ENCODE measurements at places on chromosomes 12 and 14. TPM values are rescaled to one million over a fixed set of nuclear protein-coding genes. Genes with fewer than 3 reads are reported as not detected.

- no peaks in the 10 kb centered on the region for H3K4me1 ChIP-seq
- H3K4me3 ChIP-seq: no peak overlapping the region
- no peaks in the 10 kb centered on the region for H3K36me3 ChIP-seq
Observed at GRCh38 chr14:99430491-99430890, 50.2 kb downstream of the SETD3 start.

DNA sequence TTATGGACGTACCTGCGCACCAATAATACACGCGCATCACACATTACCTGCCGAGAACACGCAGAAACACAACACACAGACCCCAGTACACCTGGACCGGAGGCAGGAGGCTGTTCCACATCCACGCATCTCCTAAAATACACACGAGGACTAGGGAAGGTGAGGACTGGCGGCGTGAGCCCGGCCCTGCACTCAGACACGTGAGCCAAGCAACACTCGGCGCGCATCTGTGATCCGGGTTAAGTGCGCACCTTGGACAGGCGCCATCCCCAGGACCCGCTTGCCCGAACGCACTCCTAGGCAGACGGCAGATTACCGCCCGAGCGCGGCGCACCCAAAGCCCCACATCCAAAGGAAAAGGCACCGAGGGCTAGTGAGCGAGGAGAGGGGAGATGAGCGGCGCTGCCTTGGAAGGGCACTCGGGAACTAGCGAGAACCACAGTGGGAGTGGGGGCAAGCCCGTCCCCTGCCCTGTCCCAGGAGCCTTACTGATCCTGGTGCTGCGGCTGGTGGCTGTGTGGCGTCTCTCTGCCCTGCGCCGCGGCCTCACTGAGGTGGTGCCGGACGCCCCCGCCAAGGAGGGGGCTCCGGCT, 417 bp downstream of the GLS2 start:
- no peaks in the 10 kb centered on the region for H3K36me3 ChIP-seq
- no peak overlapping the region for H3K27ac ChIP-seq
- H3K4me1 ChIP-seq: peaks cover 9% of the 10 kb centered on the region
- peaks cover 5% of the 10 kb centered on the region for H3K27me3 ChIP-seq

GRCh38 chr14:63717702-63718101, 10.2 kb downstream of the SGPP1 start:
- peaks cover 3% of the 10 kb centered on the region for H3K4me1 ChIP-seq
- no peaks in the 10 kb centered on the region for H3K36me3 ChIP-seq
- no peaks in the 10 kb centered on the region for H3K27me3 ChIP-seq
- no peak for DNase-seq
- no peak overlapping the region for H3K4me3 ChIP-seq

DNA sequence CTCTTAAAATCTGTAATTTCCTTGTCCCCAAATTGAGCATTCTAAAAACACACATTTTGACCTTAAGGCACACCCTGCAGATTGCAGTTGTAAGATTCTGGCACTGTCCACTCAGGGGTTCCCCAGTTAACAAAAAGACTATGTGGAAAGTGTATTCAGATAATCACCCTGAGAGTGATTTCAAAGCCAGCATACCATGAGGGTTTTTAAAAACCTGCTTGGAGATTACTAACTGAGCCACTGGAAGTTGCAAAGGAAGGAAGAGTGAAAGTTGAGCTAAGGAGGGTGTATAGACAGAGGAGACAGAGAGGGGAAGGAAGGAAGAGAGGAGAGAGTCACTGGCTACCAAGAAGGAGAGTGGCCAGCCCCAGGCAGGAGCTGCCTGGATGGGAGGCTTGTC, 82.6 kb downstream of the EML1 start:
- no peak overlapping the region for H3K27ac ChIP-seq
- H3K27me3 ChIP-seq: no peaks in the 10 kb centered on the region
- no peak for DNase-seq
- no peak overlapping the region for H3K4me3 ChIP-seq

- no peak overlapping the region for H3K27ac ChIP-seq
- H3K4me3 ChIP-seq: no peak overlapping the region
- no peaks in the 10 kb centered on the region for H3K36me3 ChIP-seq
- no peak for DNase-seq
- H3K27me3 ChIP-seq: no peaks in the 10 kb centered on the region
Observed at GRCh38 chr12:118548887-118549509, 172.6 kb downstream of the SUDS3 start.

- H3K36me3 ChIP-seq: no peaks in the 10 kb centered on the region
- H3K27ac ChIP-seq: no peak overlapping the region
- DNase-seq: no peak
- H3K4me3 ChIP-seq: no peak overlapping the region
Observed at GRCh38 chr12:131041968-131042833, 88.5 kb downstream of the ADGRD1 start.

DNA sequence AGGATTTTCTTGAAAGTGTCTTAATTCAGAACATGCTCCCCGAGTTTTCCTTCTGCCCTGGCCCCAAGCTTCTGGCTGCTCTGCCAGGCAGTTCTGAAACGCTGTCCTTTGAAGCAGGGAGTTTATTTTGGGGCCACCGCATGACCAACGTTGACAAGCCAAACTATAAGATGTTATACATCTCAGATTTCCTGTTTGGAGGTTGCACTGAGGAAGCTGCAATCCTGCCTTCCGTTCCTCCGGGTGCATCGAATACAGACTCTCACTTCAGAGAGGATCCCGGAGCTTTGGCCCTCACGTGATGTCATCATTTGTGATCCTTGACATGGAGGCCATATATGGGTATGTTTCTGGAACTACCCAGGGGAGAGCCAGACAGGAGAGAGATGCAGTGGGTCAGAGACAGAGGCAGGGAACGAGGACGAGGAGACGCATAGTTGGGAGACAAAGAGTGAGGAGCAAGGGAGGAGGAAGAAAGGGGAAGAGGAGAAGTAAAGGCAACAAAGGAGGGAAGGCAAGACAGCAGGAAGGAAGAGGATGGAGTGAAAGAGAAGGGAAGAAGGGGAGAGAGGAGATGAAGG, at the start of gene ASB2:
TSS of gene ASB2 (minus strand) at position 94 of the 581 bp plus-strand sequence. CDS start 12,031 bp downstream, outside the sequence.
- peak within 1 kb of the TSS; percentile 20 for H3K4me3 ChIP-seq
- H3K27me3 ChIP-seq: no peaks in the 10 kb centered on the region
- no peaks in the 10 kb centered on the region for H3K36me3 ChIP-seq
- H3K27ac ChIP-seq: peak within 1 kb of the TSS; percentile 61

DNA sequence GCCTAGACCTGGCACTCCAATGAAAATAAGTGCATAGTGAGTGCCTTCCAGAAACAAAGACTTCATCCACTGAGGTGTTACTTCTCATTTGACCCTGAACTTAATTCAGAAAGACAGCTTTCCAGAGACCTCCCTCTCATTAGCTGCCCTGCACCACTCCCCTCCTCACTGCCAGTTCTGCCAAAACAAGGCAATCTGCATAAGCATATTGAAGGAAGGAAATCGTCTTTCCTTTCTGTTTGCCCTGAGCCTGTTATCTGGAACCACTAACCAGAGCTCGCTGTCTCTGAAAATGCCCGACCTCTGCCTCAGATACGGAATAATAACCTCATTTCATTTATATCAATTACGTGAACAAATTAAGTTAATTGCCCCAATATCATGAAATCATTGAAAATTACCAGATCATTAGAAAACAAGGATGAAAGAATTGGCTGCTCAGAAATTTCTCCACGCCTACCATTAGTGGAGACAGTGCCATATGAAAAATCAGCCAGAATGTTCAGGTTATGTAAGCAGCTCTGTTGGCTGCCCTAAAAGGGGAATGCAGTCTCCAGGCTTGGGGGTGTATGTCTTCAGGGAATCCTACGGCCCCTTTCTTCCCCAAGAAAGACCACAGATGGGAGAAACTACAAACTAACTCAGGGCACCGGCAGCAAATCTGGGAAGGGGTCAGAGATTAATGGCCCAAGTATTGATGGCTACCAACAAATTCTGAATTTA, 149.9 kb upstream of the FKBP4 start:
- no peak overlapping the region for H3K4me3 ChIP-seq
- no peak for DNase-seq
- no peaks in the 10 kb centered on the region for H3K27me3 ChIP-seq

DNA sequence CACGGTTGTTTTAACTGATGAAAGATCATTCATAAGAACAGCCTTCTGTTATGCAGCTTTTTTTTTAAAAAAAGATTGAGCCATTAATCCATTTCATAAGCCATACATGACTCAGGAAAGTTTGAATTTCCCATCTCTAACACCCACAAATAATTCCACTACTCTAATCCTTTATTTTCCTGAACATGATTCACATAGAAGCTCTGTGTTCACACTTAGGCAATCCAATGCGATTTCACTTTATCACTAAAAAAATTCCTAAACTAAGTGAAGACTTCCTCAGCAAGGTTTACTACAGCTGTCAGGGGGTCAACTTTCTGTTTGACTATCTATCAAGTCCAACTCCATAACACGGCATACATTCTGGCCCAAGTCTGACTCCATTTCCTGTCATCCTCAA, 25.9 kb downstream of the PKP2 start:
- no peak for DNase-seq
- H3K27ac ChIP-seq: no peak overlapping the region
- no peak overlapping the region for H3K4me3 ChIP-seq
- H3K36me3 ChIP-seq: no peaks in the 10 kb centered on the region

- no peak for DNase-seq
- H3K27ac ChIP-seq: no peak overlapping the region
- H3K27me3 ChIP-seq: peaks cover 64% of the 10 kb centered on the region
- peaks cover 29% of the 10 kb centered on the region for H3K4me1 ChIP-seq
- H3K4me3 ChIP-seq: no peak overlapping the region
Observed at GRCh38 chr12:57237596-57237931, 8.1 kb downstream of the SHMT2 start.

- no peak for DNase-seq
- H3K4me1 ChIP-seq: no peaks in the 10 kb centered on the region
- H3K27ac ChIP-seq: no peak overlapping the region
- H3K27me3 ChIP-seq: no peaks in the 10 kb centered on the region
- no peak overlapping the region for H3K4me3 ChIP-seq
Observed at GRCh38 chr14:61244009-61244408, 37.1 kb downstream of the TMEM30B start.

- no peaks in the 10 kb centered on the region for H3K36me3 ChIP-seq
- H3K4me1 ChIP-seq: no peaks in the 10 kb centered on the region
- H3K27me3 ChIP-seq: no peaks in the 10 kb centered on the region
- no peak overlapping the region for H3K27ac ChIP-seq
- H3K4me3 ChIP-seq: no peak overlapping the region
Observed at GRCh38 chr12:57592551-57593165, 1.7 kb downstream of the PIP4K2C start.

GRCh38 chr14:46048127-46048526, 603.5 kb downstream of the RPL10L start:
- no peaks in the 10 kb centered on the region for H3K4me1 ChIP-seq
- no peak overlapping the region for H3K27ac ChIP-seq
- no peak overlapping the region for H3K4me3 ChIP-seq
- no peaks in the 10 kb centered on the region for H3K36me3 ChIP-seq
- no peaks in the 10 kb centered on the region for H3K27me3 ChIP-seq

DNA sequence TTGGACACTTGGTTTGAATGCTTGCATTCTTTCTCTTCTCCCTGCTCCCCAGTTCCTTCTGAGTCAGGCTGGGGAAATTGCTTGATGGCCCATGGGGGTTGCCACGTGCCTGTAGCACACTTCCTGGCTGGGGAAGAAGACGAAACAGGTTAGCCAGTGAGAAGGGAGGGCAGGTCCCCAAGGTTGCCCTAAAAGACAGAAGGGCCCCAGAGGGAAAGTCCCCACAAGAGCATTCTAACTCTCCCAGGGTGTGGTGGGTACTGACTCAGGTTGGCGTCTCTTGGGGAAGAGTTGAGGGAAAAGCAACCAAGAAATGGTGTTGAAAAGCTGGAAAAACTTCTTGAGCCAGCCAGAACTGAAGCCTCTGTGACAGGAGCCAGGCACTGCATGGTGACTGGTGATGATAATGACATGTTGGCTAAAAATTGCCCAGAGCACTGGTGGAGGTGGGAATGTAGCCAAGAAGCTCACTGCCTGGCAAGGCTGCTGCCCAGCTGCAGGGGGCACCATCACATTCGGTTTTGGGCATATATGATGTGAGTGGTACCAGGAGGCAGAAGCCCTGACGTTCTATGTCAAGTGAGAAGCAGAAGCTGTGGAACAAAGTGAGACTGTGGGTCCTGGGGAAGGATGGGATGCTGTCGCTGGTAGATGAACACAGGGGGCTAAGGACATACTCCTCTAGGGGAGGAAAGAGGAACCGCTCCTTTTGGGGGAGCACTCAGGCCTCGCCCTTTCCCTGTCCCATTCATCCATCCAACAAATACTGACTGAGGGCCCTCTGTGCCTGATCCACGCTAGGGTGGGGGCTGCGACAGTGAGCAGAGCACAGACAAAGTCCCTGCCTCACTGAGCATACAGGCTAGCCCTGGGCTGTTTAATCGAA, 8.1 kb upstream of the RABGGTA start:
- H3K27ac ChIP-seq: no peak overlapping the region
- H3K4me3 ChIP-seq: no peak overlapping the region
- DNase-seq: no peak
- H3K36me3 ChIP-seq: no peaks in the 10 kb centered on the region
- H3K4me1 ChIP-seq: no peaks in the 10 kb centered on the region

GRCh38 chr14:30528119-30528518, 30.8 kb upstream of the G2E3 start:
- no peak for DNase-seq
- H3K36me3 ChIP-seq: no peaks in the 10 kb centered on the region
- H3K27ac ChIP-seq: no peak overlapping the region
- no peaks in the 10 kb centered on the region for H3K27me3 ChIP-seq
- H3K4me3 ChIP-seq: no peak overlapping the region

- H3K27ac ChIP-seq: no peak overlapping the region
- H3K4me3 ChIP-seq: no peak overlapping the region
- no peaks in the 10 kb centered on the region for H3K4me1 ChIP-seq
- H3K27me3 ChIP-seq: no peaks in the 10 kb centered on the region
- no peak for DNase-seq
Observed at GRCh38 chr12:26723379-26724308, 109.3 kb downstream of the ITPR2 start.

DNA sequence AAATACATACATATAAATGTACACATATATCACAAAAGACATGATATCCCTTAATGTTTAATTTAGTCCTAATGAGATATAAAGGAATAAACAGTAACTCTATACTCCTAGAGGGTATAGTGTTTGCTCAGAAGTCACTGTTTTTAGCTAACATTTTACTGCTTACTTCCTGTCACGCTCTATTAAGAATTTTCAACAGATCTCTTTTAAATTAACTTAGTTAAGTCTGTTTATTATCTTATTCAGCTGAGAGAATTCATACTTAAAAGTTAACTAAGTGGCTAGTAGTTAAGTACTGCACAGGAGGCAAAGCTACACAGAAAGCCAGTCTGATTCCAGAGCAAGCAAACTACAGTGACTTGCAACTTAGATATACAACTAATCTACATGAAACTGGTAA, 39.9 kb downstream of the GXYLT1 start:
- H3K27ac ChIP-seq: no peak overlapping the region
- DNase-seq: no peak
- H3K27me3 ChIP-seq: no peaks in the 10 kb centered on the region
- no peaks in the 10 kb centered on the region for H3K36me3 ChIP-seq

GRCh38 chr12:47740606-47741339, 15.5 kb upstream of the ENDOU start:
- no peak overlapping the region for H3K4me3 ChIP-seq
- H3K27ac ChIP-seq: no peak overlapping the region
- H3K4me1 ChIP-seq: peaks cover 10% of the 10 kb centered on the region
- no peaks in the 10 kb centered on the region for H3K36me3 ChIP-seq
- H3K27me3 ChIP-seq: no peaks in the 10 kb centered on the region

GRCh38 chr12:30301291-30301690, 394.4 kb downstream of the IPO8 start:
- no peaks in the 10 kb centered on the region for H3K4me1 ChIP-seq
- no peak overlapping the region for H3K4me3 ChIP-seq
- no peaks in the 10 kb centered on the region for H3K27me3 ChIP-seq
- H3K36me3 ChIP-seq: no peaks in the 10 kb centered on the region

TEX52 gene
- total RNA-seq: not detected

CAPS2 gene
- total RNA-seq: 2.6 TPM

NID2 gene
- 18.8 TPM for total RNA-seq

PIK3C2G gene
- total RNA-seq: 0.57 TPM

CCDC177 gene
- total RNA-seq: not detected

TSPAN9 gene
- 9.9 TPM for total RNA-seq

CCDC60 gene
- 1.3 TPM for total RNA-seq
